Hematopoietic multipotent progenitor cell treated with erythropoietin and hydrocortisone succinate and interleukin-3 and kit ligand, for 6 days (in vitro differentiated cells): ENCODE measurements at places on chromosomes 1 and 21.

DNA sequence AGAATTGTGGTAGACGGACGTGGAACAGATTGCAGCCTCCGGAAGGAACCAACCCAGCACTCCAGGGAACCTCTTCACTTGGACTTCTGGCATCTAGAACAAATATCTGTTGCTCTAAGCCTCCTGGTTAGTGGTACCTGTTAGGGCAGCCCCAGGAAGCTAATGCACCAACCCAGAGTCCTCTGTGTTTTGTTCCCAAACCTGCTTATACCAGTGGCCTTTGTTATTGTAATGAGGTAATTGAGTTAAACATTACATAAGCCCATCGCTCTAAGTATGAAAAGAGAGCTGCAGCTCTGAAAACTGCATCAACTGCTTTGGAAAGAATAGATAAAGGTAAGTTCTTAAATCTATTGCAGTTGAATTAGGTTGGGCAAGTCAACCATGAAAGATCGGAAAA is 516.7 kb downstream of the NPHP4 start:
- DNase-seq = no peak

DNA sequence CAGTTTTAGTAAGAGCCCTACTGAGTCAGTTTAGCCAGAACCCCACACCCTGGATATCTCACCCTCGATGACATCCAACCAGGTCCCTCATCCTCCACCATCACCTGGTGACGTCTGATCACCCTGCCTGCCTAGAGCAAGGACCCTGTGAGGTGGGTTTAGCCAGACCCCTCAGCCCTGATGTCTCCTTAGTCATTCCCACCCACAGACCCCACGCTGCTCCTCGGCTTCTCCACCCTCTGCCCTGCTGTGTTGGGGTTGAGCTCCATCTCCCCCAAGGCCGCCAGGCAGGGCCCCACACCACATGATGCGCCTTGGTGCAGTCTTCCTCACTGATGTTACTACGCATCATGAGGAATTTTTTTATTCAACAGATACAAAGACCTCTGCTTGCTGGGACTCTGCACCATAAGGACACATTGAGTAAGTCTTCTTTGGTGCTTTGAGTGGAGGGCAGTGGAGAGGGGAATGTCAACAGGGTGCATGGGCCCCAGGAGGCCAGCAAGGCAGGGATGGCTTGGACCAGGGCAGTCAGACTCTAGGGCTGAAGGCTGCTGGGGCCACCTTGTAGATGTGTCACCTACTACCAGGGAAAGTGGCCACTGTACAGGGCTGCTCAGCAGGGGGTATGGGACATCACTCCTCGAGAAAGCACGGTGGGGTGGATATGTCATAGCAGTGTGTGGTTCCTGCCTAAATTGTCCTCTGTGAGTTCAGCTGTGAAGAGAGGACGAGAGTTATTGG is 1.7 kb upstream of the IBA57 start:
- no peak for DNase-seq

DNA sequence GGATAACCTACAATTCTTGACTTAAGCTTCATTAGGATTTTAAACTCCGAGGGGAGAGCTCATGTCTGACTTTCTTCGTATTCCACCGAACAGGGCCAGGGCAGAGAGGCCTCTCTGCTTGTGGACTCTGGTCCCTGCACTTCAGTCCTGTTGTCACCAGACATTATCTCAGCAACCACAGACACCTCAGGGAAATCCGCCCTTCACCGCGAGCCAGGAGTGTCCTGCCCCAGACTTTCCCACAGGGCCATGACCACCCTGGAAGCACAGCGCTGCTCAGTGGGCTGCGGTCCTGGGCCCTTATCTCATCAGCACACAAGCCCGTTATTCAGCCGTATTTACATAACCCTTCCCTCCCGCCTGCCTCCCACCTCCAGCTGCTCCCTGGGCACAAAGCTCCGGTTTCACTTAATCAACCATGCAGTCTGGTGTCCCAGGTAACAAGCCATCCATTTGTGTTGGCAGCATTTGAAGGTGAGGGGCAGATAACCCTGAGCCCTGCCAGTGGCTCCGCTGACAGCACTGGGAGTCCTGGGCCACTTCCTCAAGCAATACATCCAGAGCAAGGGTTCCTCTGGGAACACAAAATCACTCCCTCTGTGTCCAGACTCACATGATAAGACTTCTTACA is 122.8 kb upstream of the RAB4A start:
- peak; percentile 91 for DNase-seq

DNA sequence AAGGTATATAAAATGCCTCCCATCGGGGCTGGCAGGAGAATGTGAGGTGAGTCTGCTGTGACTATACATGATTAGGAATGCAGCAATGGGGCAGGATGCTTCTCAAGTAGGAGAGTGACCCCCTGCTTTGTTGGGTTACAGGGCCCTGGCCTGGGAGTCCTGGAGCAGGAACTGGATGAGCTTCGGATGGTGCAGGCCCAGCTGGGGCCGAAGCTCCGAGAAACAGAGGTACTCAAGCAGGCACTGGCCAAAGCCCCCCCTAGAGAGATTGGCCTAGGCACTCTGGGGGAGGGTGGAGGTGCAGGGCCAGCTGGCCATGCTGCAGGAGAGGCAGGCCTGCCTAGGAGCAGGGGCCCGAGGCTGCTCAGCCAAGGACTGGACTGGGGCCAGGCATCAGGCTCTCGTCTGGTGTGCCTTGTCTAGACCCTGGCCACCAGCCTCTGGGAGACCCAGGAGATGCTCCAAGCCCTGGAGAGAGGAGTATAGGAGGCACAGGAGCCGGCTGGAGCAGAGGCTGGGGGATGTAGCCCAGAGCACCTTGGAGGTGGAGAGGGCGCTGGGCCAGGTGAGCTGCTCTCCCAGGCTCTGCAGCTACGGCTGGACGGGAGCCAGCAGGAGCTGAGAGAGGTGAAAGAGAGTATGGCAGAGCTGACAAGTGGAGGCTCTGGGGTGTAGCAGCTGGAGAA is 32.8 kb upstream of the PKP1 start:
- no peak for DNase-seq

DNA sequence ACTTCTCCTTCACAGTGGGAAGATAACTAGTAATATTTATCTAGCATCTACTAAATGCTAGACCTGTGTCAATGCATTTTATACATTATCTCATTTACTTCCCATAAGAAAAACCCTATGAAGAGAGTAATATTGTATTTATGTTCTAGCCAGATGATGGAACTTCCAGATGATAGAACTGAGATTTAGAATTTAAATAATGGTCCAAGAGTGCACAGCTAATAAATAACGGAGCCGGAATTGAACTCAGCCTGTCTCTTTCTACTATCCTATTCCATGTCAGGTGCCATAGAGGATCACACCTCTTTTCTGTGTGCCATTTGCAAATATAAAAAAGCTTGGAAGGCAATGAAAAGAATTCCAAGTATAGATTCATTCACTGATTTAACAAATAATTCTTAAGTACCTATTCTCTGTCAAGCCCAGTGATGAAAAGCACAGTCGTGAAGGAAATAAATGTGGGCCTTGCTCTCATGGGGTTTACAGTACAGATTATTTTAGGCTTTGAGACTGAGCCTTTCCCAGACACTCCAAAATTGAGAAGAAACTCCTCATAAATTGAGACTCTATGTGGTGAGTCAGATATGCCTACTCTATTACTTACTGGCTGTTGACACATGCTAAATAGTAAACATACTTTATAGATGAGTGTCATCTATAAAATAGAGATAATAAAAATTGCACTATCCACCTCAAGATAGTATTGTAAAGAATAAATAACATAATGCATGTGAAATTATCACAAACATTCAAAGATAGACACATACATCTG is 378.0 kb upstream of the PRMT6 start:
- no peak for DNase-seq

DNA sequence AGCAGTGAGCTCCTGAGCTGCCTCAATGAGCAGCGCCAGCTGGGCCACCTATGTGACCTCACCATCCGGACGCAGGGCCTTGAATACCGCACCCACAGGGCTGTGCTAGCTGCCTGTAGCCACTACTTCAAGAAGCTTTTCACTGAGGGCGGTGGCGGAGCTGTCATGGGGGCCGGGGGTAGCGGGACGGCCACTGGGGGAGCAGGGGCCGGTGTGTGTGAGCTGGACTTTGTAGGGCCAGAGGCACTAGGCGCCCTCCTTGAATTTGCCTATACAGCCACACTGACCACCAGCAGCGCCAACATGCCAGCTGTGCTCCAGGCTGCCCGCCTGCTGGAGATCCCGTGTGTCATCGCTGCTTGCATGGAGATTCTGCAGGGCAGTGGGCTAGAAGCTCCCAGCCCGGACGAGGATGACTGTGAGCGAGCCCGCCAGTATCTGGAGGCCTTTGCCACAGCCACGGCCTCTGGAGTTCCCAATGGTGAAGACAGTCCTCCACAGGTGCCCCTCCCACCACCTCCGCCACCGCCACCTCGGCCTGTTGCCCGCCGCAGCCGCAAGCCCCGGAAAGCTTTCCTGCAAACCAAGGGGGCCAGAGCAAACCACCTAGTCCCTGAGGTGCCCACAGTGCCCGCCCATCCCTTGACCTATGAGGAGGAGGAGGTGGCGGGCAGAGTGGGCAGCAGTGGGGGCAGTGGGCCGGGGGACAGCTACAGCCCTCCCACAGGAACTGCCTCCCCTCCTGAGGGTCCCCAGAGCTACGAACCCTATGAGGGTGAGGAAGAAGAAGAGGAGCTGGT is 12.3 kb downstream of the ZBTB7B start:
- DNase-seq = no peak

GRCh38 chr1:172936088-172936645 is 114.6 kb downstream of the TNFSF18 start:
- no peak for DNase-seq

- DNase-seq = no peak
These were observed 206.6 kb downstream of the APP start for GRCh38 chr21:25964015-25964414.

- DNase-seq = no peak
These were observed 36.2 kb downstream of the KCTD3 start for GRCh38 chr1:215603319-215603718.

- DNase-seq = peak; percentile 45
These were observed 1.9 kb upstream of the AK5 start for GRCh38 chr1:77279929-77280328.

- DNase-seq = no peak
These were observed 9.6 kb downstream of the FNDC7 start for GRCh38 chr1:108722292-108722691.

DNA sequence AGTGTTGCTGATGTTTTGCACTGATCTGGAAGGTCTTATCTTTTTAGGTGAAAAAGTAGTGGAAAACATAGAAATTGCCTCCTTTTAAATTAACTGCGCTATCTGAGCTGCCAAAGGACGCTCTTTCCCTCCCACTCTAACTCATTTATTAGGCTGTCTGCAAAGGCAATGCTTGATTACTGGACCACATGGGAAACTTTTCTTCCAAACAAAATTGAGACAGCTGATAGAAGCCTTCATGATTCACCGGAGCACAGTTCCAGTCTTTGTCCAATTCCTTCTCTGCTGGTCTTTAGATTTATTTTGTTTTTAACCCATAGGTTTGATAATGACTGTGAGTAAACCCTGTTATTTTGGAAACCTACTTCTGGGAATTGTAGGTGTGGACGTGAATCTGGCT is 93.0 kb upstream of the RAVER2 start:
- DNase-seq = no peak

DNA sequence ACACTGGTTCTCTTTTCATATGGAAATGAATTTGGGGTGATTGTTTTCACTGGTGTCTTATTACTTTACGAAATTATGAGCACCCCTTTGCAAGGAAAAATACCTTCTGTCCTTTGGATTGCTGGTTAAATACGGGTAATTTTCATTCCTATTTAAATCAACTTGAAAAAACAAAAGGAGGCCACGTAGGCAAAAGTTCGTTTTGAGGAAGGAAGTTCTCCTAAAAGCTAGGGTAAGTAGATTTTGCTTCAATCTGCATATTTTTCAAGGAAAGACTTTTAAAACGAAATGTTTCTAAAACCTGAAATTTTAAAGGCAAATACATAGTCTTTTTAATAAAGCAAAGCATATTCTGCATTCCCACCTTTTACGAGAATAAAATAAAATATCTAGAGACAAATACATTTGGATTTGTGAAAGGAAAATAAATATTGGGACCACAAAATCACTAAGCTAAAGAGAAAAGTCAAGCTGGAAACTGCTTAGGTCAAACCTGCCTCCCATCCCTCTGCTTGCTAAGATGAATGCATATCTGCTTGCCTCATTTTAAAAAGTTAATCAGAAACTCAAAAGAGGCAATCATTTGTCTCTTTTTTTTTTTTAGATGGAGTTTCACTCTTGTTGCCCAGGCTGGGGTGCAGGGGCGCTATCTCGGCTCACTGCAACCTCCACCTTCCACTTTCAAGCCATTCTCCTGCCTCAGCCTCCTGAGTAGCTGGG is 70.9 kb upstream of the ETS2 start:
- no peak for DNase-seq

DNA sequence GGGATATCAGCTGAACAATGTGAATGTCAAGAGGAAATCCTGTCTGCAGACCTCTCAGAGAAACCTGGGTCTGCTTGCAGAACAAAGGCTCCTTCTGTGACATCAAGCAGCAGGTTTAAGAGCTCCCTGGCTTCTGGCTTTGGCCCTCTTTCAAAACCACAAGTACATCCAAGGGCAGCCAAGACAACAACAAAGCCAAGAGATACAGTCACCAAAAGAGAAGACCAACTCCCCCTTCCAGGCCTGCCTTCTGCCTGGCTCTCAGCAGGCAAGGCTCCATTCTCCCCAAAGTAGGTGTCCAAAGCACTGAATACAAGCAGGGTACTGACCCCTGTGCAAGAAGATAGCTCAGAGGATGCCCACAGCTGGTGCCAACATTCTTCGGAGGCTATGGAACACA is 11.5 kb downstream of the BCAR3 start:
- DNase-seq = peak; percentile 89

DNA sequence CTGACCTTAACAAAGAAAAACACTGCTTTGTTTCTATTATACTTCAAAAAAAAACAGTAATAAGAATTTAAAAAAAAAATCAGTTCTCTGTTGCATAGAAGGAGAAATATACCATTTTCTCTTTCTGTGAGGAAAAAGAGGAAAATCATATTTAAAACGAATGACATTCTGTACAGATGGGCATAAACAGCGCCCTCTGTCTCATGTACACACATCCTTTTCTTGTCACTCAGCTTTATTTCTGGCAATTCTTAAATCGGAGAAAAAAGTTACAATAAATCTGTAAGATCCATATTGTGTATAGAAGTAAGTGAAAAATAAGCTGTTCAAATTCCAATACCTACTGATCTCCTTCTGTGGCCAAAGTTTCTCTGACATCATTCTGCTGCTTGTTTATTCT is 245.4 kb downstream of the SMYD3 start:
- DNase-seq = peak; percentile 26

GRCh38 chr1:84406346-84406861 is 8.1 kb downstream of the DNASE2B start:
- DNase-seq = no peak

GRCh38 chr1:175540896-175541645 is 202.3 kb downstream of the TNR start:
- DNase-seq = no peak

DNA sequence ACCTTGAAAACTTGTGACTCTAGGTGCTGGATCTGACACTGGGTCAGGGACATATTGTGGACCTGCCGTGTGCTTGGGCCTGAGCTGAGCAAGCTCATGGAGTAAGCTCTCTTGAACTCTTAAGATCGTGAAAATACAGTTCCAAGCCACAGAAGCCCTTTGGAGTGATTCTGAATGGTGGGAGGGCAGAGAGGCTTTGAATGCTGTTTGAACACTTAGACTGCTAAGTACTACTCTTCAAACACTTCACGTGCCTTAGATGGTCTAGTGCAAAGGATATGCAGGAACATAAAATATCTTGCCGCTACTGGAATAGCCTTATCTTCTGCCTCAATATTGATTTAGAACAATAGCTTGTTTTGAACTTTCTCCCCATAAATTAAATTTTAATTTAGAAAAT is 21.6 kb downstream of the ROR1 start:
- DNase-seq = no peak
